ENCODE measurements at places on chromosomes 1 and 21. TPM values are rescaled to one million over a fixed set of nuclear protein-coding genes. Genes with fewer than 3 reads are reported as not detected.

DNA sequence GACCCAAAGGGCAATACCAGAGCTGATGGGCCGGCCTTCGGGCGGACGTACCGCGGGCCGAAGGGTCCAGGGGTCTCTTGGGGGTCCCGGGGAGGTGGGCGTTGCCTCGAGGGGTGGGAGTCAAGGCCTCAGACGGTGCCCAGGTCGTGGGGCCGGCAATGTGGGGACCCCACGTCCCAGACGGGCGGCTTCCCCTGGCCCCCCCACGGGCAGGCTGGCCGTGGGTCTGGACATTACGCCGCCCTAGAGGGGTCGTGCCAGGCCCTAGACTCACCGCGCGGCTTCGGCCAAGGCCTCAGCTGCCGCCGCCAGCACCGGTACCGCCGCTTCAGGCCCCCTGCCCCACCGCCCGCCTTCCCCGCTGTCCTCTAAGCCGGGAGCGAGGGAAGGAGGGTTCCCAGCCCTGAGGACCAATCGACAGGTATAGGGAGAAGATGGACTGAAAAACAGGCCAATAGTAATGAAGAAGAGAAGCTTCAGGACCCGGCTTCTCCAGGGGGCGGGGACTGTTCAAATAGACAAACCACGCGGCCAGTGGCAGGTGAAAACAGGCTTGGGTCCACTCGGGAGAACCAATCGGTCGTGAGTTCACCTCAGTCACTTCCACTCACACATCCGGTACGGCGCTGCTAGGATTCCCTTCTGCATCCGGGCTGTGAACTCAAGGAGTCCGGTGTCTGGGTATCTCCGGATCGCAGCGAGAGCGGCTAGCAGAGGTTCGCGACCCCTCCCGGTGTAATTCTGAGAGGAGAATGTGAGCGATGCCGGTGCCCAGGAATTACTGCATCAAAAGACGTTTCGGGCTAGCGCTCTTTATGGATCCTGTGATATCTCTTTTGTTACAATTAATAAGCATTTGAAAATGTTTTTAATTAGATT lies at the start of gene MTOR:
TSS of gene MTOR (minus strand) at position 381 of the 879 bp plus-strand sequence. CDS start 3,142 bp downstream, outside the sequence.
- peak; percentile 100 for DNase-seq

GRCh38 chr1:226764533-226764932 lies 25.5 kb upstream of the ITPKB start:
- DNase-seq: no peak

DNA sequence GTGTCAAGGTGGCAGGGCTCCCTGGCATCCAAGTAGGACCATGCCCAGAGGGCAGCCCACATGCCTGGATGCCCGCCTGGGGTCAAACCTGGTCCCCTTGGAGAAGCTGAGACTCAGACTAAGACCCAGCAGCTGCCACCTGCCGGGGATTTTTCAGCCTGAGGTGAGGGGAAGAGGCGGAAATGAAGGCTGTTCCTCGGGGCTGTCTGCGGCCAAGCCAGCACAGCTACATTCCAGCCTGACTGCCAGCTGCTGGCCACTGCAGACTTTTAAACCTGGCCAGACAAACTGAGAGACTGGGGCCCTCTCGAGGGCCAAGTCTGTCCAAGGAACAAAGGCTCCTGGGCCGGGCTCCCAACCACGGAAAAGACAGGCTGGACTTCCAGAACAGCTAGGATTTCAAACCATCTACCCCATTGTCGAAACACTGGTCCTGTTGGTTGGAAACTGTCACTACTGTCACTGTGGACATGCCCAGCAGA lies 21.9 kb upstream of the PLEKHG5 start:
- no peak for DNase-seq

The NEXN gene
- 1.5 TPM for total RNA-seq

- DNase-seq: peak; percentile 66
These were observed 1.2 kb upstream of the H6PD start for GRCh38 chr1:9233241-9233941.

- DNase-seq: no peak
These were observed 717 bp downstream of the B4GALT3 start for GRCh38 chr1:161176468-161177111.

DNA sequence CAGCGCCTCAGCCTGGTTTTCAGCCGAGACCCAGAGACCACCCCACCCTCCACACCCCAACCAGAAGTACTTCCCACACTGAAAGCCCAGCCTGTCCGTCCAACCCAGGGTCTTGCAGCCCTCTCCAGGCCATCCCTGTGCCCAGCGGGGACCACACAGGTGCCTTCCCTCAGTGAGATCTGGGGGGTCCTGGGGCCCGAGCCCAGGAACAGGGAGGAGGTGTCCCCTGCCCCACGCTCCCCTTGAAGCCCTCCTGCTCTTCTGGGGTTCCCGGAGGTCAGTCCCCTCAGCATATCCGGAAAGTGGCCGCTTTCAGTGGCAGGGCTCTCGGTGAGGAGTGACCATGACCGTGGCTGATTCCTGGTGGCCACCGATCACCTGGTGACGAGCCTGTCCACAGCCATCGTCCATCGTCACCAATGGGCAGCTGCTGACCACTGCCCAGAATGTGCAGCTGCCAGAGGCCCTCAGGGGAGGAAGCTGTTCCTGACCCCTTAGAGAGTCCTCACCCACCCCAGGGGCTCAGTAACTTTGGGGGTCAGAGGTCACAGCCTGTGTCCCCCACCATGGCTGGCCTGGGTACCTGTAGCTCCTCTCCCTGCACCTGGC lies 3.4 kb downstream of the TMEM240 start:
- DNase-seq: no peak

GRCh38 chr1:119879510-119880434 lies 16.5 kb downstream of the ADAM30 start:
- no peak for DNase-seq

GRCh38 chr21:44658913-44659595 lies 1.3 kb downstream of the KRTAP12-3 start:
- no peak for DNase-seq

DNA sequence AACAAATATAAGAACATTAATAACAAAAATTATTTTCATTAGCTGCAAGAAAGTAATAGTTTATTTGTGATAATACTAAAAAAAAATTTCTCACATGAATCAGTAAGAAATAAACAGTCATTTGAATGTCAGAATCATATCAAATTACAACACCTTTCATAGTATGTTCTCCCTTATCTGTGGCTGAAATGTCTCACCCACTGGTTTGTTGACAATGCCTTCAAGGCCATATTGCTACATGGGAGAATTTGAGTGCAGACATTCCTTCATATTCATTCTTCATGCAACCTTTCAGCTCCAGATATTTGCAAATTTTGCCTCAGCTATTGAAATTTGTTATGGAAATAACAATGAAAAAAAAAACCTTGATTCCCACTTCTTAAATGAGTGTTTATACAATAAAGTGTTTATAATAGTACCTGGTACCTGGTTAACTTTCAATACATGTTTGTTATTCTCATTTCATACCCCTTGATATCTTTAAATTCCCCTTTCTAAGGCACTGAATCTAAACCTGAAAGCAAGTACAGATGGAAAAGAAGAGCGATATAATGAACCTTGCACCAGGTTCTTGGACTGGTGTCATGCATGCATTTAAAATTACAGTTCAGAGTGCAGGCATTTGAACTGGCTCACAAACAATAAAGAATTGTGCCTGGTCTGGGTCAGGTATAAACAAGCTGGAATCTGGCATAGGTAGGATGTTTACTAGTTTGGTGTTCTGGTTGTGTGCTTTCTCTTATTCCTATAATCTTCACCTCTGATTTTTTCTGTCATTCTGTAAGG lies 242.2 kb upstream of the ADGRL2 start:
- no peak for DNase-seq

The COA6 gene
- 40.3 TPM for total RNA-seq

DNA sequence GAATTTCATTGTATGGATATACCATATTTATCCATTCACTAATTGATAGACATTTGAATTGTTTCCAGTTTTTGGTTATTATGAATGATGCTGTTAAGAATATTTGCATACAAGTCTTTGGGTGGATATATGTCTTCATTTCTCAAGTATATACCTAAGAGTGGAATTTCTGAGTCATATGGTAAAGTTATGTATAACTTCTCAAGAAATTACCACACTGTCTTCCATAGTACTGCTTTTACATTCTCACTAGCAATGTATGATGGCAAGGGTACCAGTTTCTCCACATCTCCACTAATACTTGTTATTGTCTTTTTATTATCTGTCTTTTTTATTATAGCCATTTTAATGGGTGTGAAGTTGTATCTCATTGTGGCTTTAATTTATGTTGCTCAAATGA lies 74.6 kb upstream of the TENT5C start:
- DNase-seq: no peak

The CLDN14 gene
- not detected for total RNA-seq

The CFAP45 gene
- total RNA-seq: not detected

DNA sequence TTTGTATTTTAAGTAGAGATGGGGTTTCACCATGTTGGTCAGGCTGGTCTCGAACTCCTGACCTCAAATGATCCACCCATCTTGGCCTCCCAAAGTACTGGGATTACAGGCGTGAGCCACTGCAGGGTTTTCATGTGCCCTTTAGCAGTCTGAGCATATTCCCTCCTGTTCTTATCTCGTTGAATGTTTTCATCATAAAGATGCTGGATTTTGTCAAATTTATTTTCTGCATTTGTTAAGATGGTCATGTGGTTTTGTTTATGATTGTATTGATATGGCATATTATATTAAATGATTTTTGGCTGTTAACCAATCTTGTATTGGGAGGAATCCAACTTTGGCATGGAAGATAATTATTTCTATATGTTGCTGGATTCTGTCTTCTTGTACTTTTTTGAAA lies 8.8 kb downstream of the JMJD4 start:
- DNase-seq: no peak

GRCh38 chr1:26991310-26992116 lies 2.0 kb upstream of the TRNP1 start:
- DNase-seq: no peak

The HSD11B1 gene
- total RNA-seq: 7.6 TPM

DNA sequence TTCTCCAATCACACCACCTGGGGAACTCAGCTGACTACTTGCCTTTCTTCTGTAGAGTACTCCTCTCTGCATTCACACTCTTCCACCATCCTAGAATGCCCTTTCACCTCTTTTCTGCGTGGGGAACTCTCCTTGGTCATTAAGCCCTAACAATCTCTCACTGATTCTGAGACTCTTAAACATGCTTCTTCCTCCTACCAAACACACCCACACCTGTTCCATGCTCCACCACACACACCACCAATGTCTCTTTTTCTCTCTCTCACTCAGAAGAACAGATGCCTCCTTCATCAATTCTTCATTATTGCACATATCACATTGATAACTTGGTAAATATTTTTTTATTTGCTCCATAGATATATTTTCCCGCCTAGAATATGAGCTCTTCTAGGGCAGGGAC lies 53.6 kb downstream of the WARS2 start:
- no peak for DNase-seq

DNA sequence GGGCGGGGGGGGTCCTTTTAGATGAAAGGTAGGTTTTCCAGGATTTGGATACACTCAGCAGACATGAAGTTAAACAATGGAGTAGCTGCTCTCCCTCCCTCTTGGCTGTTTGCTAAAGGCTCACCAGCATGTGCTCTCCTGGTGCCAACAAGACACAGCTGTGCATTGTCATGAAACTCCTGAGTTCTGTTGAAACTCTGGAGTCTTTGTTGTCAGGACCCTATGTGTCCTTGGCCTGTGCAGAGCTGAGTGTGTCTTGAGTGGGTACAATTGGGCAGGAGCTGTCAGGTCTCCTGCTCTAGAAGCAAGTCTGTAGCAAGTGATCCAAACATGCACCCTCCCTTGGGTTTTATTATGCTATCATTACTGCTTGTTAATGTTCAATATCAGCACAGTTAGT lies 12.7 kb downstream of the TBX19 start:
- no peak for DNase-seq

DNA sequence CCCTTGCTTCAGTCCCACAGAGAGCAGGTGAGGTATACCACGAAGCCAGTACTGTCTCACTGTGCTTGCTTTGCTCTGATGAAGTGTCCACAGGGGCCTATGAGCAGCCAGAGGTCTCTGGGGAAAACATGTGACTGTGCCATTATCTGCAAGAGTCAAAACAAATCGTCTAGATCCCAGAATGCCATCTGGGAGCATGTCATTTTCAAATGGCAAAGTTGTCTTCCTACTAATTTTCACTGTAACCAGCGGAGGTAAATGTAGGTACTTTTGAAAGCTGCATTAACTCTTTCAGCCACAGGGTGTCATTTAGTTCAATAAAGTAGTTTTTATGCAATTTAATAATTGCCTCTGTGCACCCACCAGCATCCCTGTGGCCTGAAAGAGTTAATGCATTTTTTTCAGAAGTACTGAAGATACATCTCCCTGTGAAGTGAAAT lies 173.6 kb upstream of the SGIP1 start:
- no peak for DNase-seq

The SFPQ gene
- 248 TPM for total RNA-seq

The CASZ1 gene
- total RNA-seq: 1.8 TPM

DNA sequence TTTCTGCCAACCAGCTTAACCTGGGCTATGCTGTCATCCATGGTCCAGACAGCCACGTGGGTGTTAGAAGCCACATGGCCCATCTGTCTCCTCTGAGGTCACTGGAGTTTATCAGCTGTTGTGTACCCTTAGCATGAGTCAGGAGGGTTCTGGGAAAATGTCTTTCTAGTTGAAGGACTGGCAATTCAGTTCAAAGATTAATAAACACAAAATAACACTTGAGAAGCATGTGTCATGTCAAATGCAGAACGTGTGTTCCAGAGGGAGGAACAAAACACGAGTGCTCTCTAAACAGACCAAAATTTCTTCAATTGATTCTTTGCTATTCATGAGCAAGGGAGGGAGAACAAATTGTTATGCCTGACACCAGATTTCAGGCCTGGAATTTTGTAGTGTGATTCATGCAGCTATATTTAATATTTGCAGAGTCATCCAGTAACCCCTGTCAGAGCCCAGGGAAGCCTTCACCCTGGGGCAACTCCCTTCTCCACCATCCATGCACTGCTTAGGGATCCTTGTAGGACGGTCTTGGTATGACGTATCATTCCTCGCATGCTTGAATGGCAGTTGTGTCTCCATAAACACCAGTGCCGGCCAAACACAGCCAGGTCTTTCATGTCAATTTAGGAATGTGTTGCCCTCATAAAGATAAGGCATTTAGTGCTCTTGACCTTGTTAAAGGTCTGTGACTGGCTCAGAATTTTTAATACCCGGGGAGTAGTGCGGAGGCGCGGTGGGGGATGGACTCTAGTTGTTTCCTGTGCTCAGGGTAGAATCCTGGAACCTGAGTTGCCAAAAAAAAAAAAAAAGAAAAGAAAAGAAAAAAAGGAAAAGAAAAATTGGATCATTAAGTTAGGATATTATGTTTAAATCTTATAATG lies 27.7 kb upstream of the DYRK1A start:
- DNase-seq: no peak

DNA sequence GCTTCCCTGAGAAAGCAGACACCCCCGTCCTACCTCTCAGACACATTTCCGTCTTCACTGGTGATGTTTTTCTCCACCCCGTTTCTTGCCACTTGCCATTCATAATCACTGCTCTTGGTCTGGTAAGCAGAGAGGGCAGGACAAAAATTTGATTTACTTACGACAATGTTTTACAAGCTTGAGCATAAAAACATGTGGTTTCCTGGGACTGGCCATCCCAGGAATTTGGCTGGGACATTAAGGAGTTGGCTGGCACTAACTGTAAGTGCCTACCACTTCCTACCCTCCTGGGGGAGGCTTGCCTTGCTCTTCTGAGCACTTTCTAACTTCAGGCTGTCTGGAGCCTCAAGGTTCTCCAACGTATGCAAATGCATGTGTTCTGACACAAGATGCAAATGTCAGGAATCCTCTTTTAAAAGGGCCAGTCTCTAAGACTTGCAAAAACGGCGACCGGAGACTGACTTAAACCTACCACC lies 24.2 kb downstream of the ZBTB18 start:
- DNase-seq: no peak
